ENCODE measurements at places on chromosomes 7 and 10. TPM values are rescaled to one million over a fixed set of nuclear protein-coding genes. Genes with fewer than 3 reads are reported as not detected.

Gene MRC1
- total RNA-seq: not detected

GRCh38 chr10:115827231-115828009, 445.6 kb downstream of the GFRA1 start:
- H3K27me3 ChIP-seq: no peaks in the 10 kb centered on the region
- peak overlapping the region; percentile 45 for H3K27ac ChIP-seq
- H3K4me3 ChIP-seq: peak overlapping the region; percentile 5
- H3K4me1 ChIP-seq: peaks cover 54% of the 10 kb centered on the region
- peak; percentile 53 for DNase-seq

DNA sequence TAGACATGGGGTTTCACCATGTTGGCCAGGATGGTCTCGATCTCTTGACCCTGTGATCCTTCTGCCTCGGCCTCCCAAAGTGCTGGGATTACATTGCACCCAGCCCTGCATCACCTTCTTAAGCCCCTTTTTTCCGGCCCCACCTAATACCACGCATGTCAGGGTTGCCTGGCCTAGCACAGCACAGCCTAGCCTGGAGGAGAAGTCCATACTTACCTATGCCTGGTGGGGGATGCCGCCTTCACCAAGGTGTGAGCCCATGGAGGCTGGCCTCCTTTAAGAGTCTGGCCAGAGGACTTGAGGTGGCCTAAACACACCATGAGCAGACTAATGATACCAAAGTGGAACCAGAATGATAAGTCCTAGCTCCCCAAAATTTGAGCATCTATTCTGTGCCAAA, 22.0 kb upstream of the CUX1 start:
- peaks cover 8% of the 10 kb centered on the region for H3K4me1 ChIP-seq

GRCh38 chr7:53520841-53521240, 485.4 kb downstream of the POM121L12 start:
- no peak for DNase-seq
- H3K27ac ChIP-seq: no peak overlapping the region

GRCh38 chr10:134247-135131, 766 bp upstream of the ZMYND11 start:
- peak overlapping the region; percentile 75 for H3K27ac ChIP-seq
- no peaks in the 10 kb centered on the region for H3K27me3 ChIP-seq
- DNase-seq: no peak
- no peaks in the 10 kb centered on the region for H3K36me3 ChIP-seq
- H3K4me3 ChIP-seq: peak overlapping the region; percentile 89
- peaks cover 71% of the 10 kb centered on the region for H3K4me1 ChIP-seq

GRCh38 chr7:158061026-158061630, 526.5 kb downstream of the PTPRN2 start:
- no peaks in the 10 kb centered on the region for H3K27me3 ChIP-seq
- no peak for DNase-seq
- peaks cover 5% of the 10 kb centered on the region for H3K36me3 ChIP-seq
- H3K4me1 ChIP-seq: no peaks in the 10 kb centered on the region
- no peak overlapping the region for H3K4me3 ChIP-seq
- no peak overlapping the region for H3K27ac ChIP-seq

DNA sequence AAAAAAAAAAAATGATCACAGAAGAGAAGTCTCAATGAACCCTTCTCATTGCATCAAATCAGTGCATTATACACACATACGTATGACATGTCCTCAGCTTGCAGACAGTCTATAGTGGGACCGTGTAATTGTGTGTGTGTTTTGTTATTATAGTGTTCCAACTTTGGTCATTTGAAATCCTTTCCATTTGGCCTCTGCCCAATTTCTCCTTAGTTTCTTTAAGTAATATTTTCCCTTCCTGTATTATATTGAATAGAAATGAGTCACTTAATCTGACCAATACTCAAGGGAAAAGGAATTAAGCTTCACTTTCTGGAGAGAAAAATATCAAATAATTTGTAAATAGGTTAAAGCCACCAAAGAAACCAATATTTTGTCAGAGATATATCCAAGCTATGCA, 415.5 kb upstream of the SORCS1 start:
- H3K4me3 ChIP-seq: no peak overlapping the region
- no peak for DNase-seq
- H3K4me1 ChIP-seq: no peaks in the 10 kb centered on the region

DNA sequence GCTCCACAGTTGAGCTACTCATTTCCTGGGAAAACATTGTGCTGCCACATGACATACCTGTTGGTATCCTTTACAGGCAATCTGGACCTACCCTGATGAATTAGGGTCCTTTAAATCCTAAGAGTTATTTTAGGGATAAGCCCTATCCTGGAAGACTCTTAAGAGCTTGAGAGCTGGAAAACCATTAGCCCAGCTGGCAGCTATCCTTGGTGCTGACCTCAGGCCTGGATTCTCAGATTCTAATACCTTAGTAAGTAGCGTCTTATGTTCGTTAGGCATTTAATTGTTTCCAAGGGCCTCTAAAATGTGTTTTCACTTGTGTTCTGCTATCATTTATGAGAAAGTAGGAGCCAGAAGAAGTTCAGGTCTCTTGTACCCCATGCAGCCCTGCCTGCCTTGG, 93.0 kb upstream of the SORCS3 start:
- no peak overlapping the region for H3K27ac ChIP-seq
- H3K27me3 ChIP-seq: peaks cover 5% of the 10 kb centered on the region
- no peaks in the 10 kb centered on the region for H3K4me1 ChIP-seq
- H3K4me3 ChIP-seq: no peak overlapping the region

Gene PSAP
- 554 TPM for total RNA-seq

Data from HFFc6 (cell line).